ENCODE measurements at places on chromosomes 3 and 15.
A peak's percentile ranks its signal among the peaks of the same experiment; 100 is the strongest.

DNA sequence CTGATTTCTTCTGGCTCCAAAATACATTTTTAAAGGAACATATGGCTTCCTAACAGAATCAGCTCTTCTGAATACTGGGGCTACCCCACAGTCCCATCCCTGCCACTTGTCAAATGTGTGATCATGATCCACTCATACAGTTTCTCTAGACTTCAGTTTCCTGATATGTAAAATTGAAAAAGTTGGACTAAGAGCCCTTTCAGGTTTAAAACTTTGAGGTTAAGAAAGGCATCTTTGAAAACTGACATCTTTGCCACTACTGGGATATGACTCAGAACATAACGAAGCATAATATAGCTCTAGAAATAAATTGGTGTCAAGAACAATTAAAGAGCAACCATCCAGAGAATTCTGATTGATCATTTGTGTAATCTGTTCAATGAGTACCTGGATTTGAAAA lies 248.3 kb downstream of the IL5RA start:
- no peak overlapping the region for H3K27ac ChIP-seq
- no peaks in the 10 kb centered on the region for H3K36me3 ChIP-seq
- no peaks in the 10 kb centered on the region for H3K27me3 ChIP-seq
- no peak overlapping the region for H3K4me3 ChIP-seq

DNA sequence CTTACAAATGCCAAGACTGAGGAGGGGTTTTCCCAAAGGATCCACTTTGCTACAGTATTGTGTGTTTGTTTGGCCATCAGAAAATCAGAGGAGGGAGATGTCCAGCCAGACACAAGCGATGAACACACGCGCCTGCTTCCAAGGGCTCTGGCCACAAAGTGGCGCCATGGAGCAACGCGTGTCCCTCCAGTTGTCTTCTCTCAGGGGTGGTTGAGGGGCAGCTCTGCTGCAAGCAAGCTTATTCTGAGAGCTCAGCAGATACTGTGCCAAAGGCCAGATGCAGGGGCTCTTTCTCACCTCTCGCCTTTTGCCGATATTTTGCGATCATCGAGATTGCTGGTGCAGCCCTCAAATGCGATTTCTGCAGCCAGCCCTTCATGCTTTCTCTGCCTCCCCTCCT lies 88.9 kb upstream of the OSBPL11 start:
- no peaks in the 10 kb centered on the region for H3K27me3 ChIP-seq
- no peaks in the 10 kb centered on the region for H3K36me3 ChIP-seq
- DNase-seq, result no peak
- H3K4me3 ChIP-seq, result no peak overlapping the region

- H3K27me3 ChIP-seq, result no peaks in the 10 kb centered on the region
- H3K27ac ChIP-seq, result no peak overlapping the region
- no peaks in the 10 kb centered on the region for H3K36me3 ChIP-seq
- DNase-seq, result no peak
- H3K4me3 ChIP-seq, result no peak overlapping the region
Observed at GRCh38 chr3:176794406-176794805, 402.9 kb downstream of the TBL1XR1 start.

GRCh38 chr15:51313074-51313393 lies 25.4 kb downstream of the CYP19A1 start:
- H3K4me3 ChIP-seq, result no peak overlapping the region
- H3K4me1 ChIP-seq, result peaks cover 8% of the 10 kb centered on the region
- no peak for DNase-seq
- H3K27ac ChIP-seq, result no peak overlapping the region
- H3K27me3 ChIP-seq, result peaks cover 4% of the 10 kb centered on the region
- no peaks in the 10 kb centered on the region for H3K36me3 ChIP-seq

- H3K4me3 ChIP-seq, result no peak overlapping the region
- peaks cover 10% of the 10 kb centered on the region for H3K4me1 ChIP-seq
- peaks cover 4% of the 10 kb centered on the region for H3K27me3 ChIP-seq
- H3K36me3 ChIP-seq, result no peaks in the 10 kb centered on the region
Observed at GRCh38 chr15:60740787-60741354, 261.9 kb upstream of the ICE2 start.

DNA sequence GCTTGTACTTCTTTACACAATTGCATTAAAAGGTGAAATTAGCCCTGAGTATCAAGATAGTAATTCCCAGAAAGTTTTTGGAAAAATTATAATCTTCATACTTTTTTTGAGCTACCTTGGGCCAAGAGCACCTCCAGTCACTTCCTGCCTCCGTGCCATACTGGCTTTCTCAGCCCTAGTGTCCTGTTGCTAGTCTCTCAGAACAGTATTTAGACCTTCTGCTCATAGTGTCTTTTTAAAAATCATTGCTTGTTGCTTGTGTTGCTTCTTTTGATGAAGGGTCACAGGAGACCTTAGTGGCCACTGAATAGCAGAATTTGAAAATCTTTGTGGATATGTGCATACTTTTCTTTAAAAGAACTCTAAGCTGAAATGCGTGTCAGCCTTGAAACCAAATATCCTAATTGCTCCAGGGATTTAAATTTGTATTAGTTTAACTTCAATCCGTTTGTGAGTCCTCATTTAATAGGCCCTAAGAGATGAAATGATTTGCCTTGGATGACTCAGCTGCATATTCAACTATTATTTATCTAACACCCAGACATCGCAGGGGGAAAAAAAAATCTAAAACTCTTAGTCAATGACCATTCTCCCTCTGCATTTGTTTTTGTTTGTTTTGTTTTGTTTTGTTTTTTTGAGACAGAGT lies 29.1 kb upstream of the LXN start:
- H3K4me1 ChIP-seq, result peaks cover 7% of the 10 kb centered on the region
- peaks cover 39% of the 10 kb centered on the region for H3K36me3 ChIP-seq
- no peak overlapping the region for H3K4me3 ChIP-seq
- no peak for DNase-seq
- no peak overlapping the region for H3K27ac ChIP-seq

DNA sequence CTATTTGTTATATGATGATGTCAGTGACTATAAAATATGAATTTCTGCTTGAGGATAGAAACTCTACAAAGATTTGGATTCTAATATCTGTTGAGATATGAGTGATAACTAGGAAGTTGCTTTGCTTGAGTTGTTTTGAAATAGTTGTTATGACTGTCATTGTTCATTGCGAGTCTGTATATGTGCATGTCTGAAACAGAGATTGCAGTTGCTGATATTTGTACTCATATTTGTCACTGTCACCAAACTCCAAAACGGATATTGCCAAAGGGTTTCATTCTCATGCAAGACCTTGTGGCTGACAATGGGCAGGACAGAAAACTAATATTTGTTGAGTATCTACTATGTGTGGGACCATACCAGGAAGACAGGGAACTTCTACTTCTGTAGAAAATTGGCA lies 240.2 kb downstream of the CD47 start:
- no peak for DNase-seq
- H3K4me3 ChIP-seq, result no peak overlapping the region
- H3K27me3 ChIP-seq, result no peaks in the 10 kb centered on the region
- no peaks in the 10 kb centered on the region for H3K36me3 ChIP-seq
- peaks cover 13% of the 10 kb centered on the region for H3K4me1 ChIP-seq

- no peak overlapping the region for H3K4me3 ChIP-seq
- DNase-seq, result no peak
- H3K36me3 ChIP-seq, result peaks cover 25% of the 10 kb centered on the region
- H3K27me3 ChIP-seq, result no peaks in the 10 kb centered on the region
- H3K4me1 ChIP-seq, result no peaks in the 10 kb centered on the region
Observed at GRCh38 chr15:52383100-52383588, 87.5 kb upstream of the MYO5C start.

GRCh38 chr15:101765772-101766456 lies 37.4 kb upstream of the OR4F6 start:
- no peaks in the 10 kb centered on the region for H3K4me1 ChIP-seq
- H3K4me3 ChIP-seq, result no peak overlapping the region
- H3K36me3 ChIP-seq, result no peaks in the 10 kb centered on the region
- H3K27ac ChIP-seq, result no peak overlapping the region
- DNase-seq, result no peak

GRCh38 chr3:33115024-33115768 lies 1.4 kb downstream of the CRTAP start:
- H3K27ac ChIP-seq, result peak overlapping the region; percentile 85
- DNase-seq, result no peak

GRCh38 chr15:67101911-67102598 lies 36.7 kb downstream of the SMAD3 start:
- H3K27ac ChIP-seq, result no peak overlapping the region
- no peak for DNase-seq
- H3K36me3 ChIP-seq, result peaks cover 2% of the 10 kb centered on the region
- peaks cover 61% of the 10 kb centered on the region for H3K4me1 ChIP-seq

GRCh38 chr3:104750581-104750980 lies 616.1 kb upstream of the ALCAM start:
- H3K36me3 ChIP-seq, result no peaks in the 10 kb centered on the region
- peaks cover 7% of the 10 kb centered on the region for H3K4me1 ChIP-seq
- DNase-seq, result no peak
- no peak overlapping the region for H3K4me3 ChIP-seq

DNA sequence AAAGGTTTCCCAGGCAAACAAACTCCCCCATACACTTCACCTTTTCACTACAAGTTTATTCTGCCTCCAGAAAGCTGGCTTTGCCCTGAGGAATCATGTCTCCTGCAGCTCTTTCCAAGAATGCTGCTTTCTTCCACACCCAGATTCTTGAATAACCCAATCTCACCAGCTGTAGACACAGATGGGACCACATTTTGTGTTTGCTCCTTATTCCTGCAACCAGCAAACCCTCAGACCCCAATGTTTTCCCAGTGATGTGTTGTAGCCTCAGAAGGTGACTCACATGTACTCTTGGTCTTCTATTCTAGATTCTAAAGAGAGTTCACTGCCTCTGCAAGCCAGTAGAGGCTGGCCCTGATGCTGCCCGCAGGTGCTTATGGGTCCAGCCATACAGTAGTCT lies 23.6 kb upstream of the TRIM59 start:
- H3K27ac ChIP-seq, result no peak overlapping the region
- DNase-seq, result no peak
- peaks cover 8% of the 10 kb centered on the region for H3K4me1 ChIP-seq
- no peaks in the 10 kb centered on the region for H3K27me3 ChIP-seq
- H3K4me3 ChIP-seq, result no peak overlapping the region

DNA sequence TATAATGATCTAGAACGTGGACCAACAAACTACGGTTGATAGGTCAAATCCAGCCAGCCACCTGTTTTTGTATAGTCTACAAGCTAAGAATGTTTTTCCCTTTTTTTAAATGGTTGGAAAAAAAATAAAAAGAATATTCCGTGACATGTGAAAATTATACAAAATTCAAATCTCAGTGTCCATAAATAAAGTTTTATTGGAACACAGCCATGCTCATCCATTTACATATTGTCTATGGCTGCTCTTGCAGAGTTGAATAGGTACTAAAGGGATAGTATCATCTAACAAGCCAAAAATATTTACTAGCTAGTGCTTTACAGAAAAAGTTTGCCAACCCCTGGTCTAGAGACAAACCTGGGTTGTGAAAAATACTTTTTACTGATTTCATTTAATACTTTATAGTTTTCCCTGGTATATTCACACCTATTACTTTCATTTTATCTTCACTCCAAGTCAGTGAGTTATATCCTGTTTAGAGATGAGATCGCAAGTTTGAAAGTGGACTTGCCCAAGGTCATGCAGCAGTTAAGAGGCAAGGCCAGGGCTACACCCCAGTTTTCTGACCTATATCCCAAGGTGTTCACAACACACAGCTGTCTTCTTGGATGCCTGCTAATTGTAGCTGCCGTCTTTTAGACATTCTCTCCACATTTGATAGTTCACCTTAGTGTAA lies 58.4 kb downstream of the IGF2BP2 start:
- no peak overlapping the region for H3K27ac ChIP-seq
- H3K36me3 ChIP-seq, result no peaks in the 10 kb centered on the region
- no peak overlapping the region for H3K4me3 ChIP-seq
- H3K27me3 ChIP-seq, result no peaks in the 10 kb centered on the region
- peaks cover 48% of the 10 kb centered on the region for H3K4me1 ChIP-seq

DNA sequence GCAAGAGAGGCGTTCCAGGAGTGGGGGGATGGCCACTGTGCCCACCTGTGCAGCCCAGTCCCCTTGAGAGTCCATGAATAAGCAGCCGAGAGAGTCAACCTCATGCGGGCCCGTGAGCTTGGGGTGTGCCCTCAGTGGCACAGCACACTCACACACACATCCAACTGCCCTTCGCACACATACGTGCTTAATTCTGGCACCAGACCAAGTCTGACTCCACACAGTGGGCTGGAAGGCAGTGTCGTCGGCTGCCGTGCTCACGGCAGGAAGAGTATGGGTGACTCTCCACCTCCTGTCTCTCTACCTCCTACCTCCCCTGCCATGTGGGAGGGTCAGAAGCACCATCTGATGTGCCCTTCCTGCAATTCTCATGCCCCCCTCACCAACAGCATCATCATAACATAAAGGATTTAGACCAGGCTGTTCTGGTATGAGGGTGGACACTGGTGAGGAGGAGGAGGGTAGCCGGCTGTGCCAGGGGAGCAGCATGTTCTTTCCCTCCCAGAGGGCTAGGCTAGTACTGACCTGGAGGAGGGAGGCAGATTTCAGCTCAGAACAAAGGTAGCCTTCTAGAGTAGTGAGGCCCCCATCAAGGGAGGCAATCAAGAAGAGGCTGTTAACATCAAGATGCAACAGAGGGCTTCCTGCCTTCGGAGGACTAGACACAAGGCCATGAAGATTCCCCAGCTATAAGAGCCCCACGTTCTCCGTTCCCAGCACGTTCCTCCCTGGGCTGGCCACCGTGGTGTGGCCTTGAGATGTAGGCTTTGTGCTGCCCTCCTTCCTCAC lies 5.3 kb upstream of the STRA6 start:
- no peak overlapping the region for H3K4me3 ChIP-seq
- peaks cover 6% of the 10 kb centered on the region for H3K27me3 ChIP-seq
- peaks cover 68% of the 10 kb centered on the region for H3K4me1 ChIP-seq
- DNase-seq, result no peak
- no peaks in the 10 kb centered on the region for H3K36me3 ChIP-seq

GRCh38 chr3:73052857-73053256 lies 8.6 kb upstream of the EBLN2 start:
- H3K4me1 ChIP-seq, result peaks cover 11% of the 10 kb centered on the region
- H3K27me3 ChIP-seq, result no peaks in the 10 kb centered on the region
- H3K36me3 ChIP-seq, result peaks cover 5% of the 10 kb centered on the region
- peak overlapping the region; percentile 30 for H3K27ac ChIP-seq

DNA sequence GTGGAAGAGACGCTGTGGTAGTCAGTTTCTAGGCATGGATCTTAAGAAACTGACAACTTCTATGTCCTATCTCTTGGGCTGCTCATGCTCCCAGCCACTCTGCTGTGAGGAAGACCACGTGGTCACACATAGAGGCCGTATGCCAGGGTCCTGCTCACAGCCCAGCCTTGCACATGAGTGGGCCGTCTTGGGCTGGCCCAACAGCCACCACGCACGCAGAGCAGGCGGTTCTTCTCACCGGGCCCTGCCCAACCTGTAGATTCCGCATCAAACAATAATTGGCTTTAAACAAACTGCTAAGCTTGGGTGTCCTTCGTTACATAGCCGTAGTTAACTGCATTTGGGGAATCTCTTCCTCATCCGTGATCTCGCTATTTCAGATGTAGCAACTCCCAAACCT lies 26.0 kb downstream of the SLC41A3 start:
- no peak overlapping the region for H3K27ac ChIP-seq
- no peak for DNase-seq
- H3K36me3 ChIP-seq, result peaks cover 2% of the 10 kb centered on the region
- H3K27me3 ChIP-seq, result no peaks in the 10 kb centered on the region
- H3K4me1 ChIP-seq, result peaks cover 9% of the 10 kb centered on the region
- no peak overlapping the region for H3K4me3 ChIP-seq

DNA sequence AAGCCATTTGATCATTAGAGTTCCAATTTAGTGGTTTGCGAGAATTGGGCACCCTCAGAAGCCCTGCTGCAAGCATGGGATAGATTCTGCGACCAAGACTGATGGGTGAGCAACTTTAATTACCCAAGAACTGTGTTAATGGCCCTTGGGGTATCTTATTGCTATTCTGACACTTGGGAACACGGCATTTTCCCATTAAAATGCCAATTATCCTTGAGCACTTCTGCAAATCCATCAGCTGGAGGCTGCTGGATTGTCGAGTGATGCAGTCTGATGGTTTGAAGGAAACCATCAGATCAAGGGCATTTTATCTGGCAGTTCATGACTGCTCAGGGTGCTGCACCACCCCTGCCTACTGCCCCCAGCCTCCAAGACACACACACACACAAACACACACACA lies 183.6 kb upstream of the PROK2 start:
- no peak for DNase-seq
- H3K27ac ChIP-seq, result no peak overlapping the region
- no peaks in the 10 kb centered on the region for H3K4me1 ChIP-seq

All from mesothelial cell of epicardium (in vitro differentiated cells).